Amygdala (tissue), 56 donors: ENCODE measurements at places on chromosomes 12 and 14.

DNA sequence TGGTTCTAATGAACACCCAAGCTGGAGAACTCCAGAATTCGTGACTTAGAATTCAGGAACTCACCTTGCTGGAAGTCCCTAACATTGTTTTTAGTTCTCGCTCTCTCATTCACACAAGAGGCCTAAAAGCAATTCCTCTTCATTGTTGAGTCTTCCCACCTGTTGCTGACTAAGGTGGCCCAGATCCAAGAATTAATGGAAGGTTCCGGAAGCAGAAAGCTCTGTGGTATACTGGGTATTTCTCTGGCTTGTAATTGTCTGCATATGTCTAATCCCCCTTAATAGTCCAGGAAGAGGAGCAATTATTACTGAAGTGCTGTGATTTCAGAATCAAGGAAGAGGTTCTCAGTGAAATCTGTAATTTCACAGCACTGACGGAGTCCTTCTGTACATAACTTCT is 31.4 kb downstream of the TMEM233 start:
- DNase-seq, result no peak

- no peak for DNase-seq
Observed at GRCh38 chr14:88834883-88835431, 10.5 kb downstream of the TTC8 start.

DNA sequence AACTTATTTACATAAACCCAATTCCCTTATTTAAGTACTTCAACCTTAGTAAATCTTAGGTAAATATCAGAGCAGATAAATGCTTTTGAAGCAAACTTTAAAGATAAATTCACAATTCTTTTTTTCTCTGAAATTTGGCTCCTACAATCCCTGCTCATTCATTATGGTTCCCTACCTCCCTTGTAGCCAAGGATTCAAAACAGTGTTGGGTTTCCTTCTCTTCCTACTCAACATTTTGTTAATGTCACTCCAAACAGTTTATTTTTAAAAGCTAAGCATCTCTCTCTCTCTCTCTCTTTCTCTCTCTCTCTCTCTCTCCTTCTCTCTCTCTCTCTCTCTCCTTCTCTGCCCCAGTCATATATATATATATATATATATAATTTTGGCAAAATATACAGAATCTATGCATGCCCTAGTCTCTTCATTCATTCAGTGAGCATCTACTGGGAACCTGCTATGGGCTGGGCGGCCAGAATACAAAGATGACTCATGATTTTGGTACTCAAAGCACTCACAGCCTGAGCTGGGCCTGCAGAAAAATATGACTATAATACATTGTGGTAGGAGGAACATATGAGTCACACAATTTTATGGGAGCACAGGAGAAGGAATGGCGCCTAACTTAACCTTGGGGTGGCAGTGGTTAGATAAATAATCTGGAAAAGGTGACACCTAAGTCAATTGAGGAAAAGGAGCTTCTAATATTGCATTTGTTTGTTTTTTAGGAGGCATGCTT is 123.7 kb upstream of the DHRS4 start:
- no peak for DNase-seq

GRCh38 chr14:72686101-72686500 is 207.8 kb downstream of the DPF3 start:
- no peak for DNase-seq

- DNase-seq, result no peak
Observed at GRCh38 chr12:21912318-21912717, 28.9 kb downstream of the ABCC9 start.

DNA sequence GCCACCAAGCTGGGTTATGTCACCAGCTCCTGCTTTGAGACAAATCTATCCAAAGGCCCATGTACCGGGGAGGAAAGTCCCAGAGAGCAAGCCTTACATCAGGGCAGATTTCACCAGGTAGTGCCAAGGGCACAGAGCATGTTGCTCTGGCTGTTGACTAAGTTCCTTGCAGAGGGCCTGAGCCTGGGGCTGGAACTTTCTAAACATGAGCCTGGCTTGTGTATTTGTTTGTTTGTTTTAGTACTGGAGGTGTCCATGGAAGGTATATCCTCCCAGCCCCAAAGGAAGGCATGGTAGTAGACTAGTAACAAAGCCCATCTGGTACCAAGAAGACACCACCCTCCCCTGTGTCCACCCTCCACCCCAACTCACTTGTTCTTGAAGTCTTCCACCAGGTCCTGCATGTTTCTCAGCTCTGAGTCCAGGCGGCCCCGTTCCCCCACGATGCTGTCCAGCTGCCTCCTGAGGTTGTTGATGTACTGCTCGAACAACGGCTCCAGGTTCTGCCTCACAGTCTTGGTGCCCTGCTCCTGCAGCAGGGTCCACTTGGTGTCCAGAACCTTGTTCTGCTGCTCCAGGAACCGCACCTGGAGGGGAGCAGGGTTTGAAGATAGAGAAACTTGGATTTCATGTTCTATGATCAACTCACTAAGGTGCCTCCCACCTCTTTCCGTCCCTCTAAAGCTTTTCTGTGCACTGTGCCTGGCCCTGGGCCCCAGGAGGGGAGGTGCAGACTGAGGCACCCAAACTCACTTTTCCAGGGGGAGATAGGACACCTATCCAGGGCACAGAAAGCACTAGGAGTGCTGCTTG is 1.4 kb downstream of the KRT5 start:
- DNase-seq, result no peak

GRCh38 chr12:105654606-105655005 is 324.1 kb downstream of the C12orf75 start:
- no peak for DNase-seq

DNA sequence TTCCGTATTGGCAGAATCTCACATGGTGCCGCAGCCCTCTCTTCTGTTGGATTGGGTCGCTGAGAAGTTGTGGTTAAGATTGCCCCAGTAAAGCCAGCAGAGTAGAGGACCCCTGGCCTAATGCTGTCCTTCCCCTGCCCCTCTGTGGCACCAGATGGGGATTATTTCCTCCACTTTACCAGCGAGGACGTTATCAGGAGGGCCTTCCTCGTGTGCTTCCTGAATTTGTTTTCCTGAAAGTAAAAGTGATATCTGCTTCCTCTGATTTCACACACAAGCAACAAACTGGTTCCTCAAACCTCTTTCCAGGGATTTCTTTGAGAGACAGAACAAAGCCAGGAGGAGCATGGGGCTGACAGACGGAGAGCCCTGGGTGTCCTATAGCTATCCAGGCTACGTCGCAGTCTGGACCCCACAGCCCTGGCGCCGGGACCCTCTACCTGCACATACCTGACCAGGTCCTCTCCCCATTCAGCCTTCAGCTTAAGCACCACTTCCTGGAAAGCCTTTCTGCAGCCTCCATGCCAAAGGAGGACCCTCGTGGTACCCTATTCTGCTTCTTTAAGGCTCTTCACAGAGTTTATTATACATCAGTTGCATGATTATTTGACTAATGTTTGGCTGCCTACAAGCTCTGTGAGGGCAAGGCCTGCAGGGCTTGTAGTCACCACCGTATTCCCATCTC is 314.8 kb upstream of the FKBP4 start:
- no peak for DNase-seq

DNA sequence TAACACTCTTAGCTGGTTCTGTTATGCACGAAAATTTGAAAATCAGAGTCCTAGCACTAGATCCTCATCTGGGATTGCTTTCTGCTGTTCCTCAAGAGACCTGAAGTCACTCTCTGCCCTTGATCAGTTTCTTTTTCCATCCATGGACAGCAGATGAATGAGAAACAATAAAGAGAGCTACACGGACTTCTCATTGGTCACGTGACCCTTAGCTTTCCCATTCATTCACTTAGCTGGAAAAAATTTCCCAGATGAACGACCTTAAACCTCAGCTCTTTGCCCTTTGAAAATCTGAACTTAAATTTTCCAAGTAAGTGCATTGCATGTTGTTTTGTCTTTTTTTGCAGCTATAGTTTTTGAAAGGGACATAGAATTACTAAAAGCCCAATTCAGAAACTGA is 27.2 kb upstream of the RGS6 start:
- DNase-seq, result no peak

DNA sequence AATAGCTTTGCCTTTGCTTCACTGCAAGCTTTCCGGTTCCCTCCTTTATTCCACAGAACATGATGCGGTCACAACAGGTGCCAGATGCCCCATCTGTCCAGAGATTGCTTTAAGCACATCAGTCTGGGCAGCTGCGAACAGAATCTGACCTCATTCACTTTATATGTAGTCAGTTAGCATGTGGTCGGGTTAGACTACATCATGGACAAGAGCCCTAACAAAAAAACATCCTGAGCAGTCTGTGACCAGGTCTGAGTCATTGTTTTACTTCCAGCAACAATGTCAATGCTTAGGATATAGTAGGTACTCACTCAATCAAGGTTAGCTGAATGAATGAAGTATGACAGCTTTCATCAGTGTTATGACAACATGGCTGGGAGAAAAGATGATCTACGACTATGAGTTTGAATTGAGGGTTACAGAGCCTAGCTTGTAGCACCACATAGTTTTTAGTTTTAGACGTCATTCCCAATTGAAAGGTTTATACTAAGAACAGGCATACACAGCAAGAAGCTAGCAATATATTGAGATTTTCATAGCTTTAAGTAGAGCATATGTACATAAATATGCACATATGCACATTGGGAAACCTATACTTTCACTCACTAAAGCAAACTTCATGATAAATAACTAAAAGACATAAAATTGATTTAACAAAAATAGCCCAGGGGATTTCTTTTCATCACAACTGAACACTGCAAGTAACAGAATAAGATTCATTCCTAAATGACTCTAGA is 64.2 kb upstream of the TMCC3 start:
- no peak for DNase-seq

GRCh38 chr14:51398898-51399297 is 158.9 kb downstream of the TMX1 start:
- no peak for DNase-seq

GRCh38 chr14:83548061-83548839 is 1981.7 kb upstream of the FLRT2 start:
- no peak for DNase-seq

DNA sequence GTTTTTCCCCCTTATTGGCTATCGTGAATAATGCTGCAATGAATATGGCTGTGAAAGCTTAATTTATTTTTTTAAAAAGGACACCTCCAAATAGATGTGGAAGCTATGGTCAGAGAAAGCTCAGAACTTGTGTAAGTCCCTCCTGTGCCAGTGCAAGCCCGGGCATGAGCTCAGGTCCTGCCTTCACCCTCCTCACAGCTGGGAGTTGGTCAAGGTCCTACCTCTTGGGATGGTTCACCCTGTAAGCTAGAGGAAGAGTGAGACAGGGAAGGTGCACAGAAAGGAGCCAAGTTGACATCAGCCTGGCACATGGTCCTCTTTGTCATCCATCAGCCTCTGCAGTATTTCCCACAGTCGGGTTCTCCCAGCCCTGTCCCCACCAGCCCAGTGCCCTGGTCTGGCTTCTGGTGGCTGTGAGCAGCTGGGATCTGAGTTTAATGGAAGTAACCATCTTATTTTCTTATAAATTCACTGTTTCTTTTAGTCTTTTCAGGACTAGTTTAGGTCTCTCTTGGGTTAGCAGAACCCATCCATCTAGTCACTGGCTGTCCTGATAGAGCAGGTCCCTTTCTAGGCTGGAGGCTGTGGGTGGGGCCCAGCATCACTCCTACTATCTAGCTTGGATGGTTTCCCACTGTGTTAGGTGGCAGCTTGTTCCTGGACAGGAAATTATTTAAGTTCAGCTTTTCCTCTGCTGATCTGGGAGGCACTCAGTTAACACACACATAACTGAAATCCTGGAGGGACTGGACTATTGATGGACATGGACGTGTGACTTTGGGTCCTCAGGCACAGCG is 11.8 kb upstream of the PLEKHG3 start:
- DNase-seq, result no peak

DNA sequence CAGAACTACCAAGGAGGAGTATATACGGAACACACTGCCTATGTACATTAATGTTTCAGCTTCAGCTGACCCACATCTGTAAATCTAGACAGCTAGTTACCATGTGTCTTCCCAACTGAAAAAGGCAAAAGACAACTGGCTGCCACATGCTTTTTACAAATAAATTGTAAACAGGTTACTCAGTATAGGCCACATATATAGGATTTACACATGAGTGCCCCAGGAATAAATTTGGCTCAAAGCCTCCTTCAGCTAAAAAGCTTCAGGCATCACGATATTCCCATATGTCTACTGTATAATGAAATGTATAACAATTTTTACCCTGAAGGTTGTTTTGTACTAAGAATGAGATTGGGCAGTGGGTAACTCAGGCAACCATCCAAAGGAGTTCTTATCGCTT is 175.9 kb upstream of the BMP4 start:
- no peak for DNase-seq
